ENCODE measurements at places on chromosomes 12 and 14. TPM values are rescaled to one million over a fixed set of nuclear protein-coding genes. Genes with fewer than 3 reads are reported as not detected.

The GPX2 gene
- 13.9 TPM for total RNA-seq

DNA sequence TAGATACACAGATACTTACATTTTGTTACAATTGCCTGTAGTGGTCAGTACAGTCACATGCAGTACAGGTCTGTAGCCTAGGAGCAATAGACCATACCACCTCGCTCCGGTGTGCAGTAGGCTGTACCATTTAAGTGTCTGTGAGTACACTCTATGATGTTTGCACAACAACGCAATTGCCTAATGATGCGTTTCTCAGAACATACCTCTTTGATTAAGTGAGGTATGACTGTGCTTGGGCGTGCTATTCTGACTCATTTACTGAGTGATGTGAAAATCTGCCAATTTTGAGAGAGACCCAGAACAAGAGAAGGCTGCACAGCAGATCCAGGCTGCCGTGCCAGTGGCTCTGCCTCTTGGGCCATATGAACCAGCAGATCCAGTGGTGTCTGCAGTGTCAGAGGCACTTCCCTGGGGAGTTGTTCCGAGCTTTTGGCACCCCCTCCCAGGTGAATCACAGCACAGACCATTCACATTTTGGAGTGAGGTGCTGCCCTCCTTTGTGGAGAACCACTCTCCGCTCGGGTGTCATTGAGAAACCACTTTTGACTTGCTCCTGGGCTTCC, 20.4 kb downstream of the DLK1 start:
- no peak for DNase-seq

- DNase-seq, result no peak
These were observed 110.4 kb downstream of the CNTN1 start for GRCh38 chr12:40802656-40803055.

GRCh38 chr14:55373784-55374705, 37.6 kb downstream of the ATG14 start:
- DNase-seq, result no peak

- DNase-seq, result no peak
These were observed 4.7 kb upstream of the EPYC start for GRCh38 chr12:91009319-91009950.

The PRIM1 gene
- 21.2 TPM for total RNA-seq

GRCh38 chr14:65303190-65303898, 109.2 kb upstream of the FUT8 start:
- no peak for DNase-seq

The PPFIA2 gene
- total RNA-seq, result 1.1 TPM

GRCh38 chr12:130993759-130994670, 40.3 kb downstream of the ADGRD1 start:
- no peak for DNase-seq

DNA sequence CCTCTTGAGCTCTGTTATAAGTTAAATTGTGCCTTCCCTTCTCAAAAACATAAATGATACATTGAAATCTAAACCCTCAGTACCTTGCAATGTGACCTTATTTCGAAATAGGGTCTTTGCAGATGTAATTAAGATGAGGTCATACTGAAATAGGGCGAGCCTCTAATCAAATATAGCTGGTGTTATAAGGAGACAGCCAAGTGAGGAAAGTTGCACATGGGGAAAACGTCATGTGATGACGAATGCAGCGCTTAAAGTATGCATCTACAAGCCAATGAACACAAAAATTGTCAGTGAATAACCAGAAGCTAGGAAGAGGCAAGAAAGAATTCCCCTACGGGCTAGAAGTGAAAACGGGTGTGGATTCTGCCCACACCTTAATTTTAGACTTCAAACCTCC, 305.2 kb upstream of the FOXG1 start:
- DNase-seq, result no peak

- DNase-seq, result no peak
These were observed 5.7 kb downstream of the SHMT2 start for GRCh38 chr12:57235017-57235727.

- DNase-seq, result no peak
These were observed 61.3 kb downstream of the DIP2B start for GRCh38 chr12:50566066-50566465.

DNA sequence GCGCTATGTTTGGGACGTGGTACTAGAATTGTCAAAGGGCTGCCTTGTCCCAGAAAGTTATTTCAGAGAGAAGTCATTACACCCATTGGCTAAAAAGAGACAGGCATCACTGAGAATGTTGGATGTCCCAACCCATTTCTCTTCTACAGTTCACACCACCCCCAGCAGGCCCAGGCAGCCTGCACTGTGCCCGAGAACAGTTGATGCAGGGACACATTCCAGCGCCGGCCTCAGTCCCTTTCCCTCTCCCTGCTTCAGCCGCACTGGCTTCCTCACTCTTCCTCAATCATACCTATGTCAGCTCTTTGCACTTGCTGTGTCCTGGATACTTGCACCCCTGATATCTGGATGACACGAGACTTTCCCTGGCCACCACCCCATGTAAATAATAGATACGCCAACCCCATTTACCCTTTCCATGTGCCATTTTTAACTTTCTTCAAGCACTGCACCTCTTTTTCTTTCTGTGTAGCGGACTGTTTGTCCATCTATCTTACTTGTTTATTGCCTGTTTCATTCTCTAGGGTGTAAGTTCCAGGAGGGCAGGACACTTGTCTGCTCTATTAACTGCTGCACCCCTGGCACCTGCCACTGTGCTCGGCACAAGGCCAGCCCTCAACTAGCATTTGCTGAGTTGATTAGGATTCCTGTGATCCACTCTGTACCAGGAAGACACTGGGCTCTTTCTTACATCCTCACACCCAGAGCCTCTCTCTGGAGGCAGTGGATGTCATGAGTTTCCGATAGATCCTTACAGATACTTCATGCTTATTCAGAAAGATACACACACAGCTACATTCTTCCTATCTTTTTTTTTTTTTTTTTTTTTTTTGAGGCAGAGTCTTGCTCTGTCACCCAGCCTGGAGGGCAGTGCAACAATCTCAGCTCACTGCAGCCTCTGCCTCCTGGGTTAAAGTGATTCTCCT, 76.6 kb upstream of the CEP83 start:
- DNase-seq, result no peak

GRCh38 chr12:54068418-54069070, 14.9 kb downstream of the HOXC4 start:
- DNase-seq, result no peak

Data from progenitor cell of endocrine pancreas (in vitro differentiated cells).